ENCODE measurements at places on chromosomes 2 and 18.

GRCh38 chr18:5546660-5547059 lies 2.9 kb upstream of the EPB41L3 start:
- no peak overlapping the region for H3K4me3 ChIP-seq
- no peaks in the 10 kb centered on the region for H3K36me3 ChIP-seq
- no peak overlapping the region for H3K27ac ChIP-seq
- H3K4me1 ChIP-seq, result peaks cover 9% of the 10 kb centered on the region
- no peak for DNase-seq
- H3K27me3 ChIP-seq, result peaks cover 29% of the 10 kb centered on the region

- H3K27me3 ChIP-seq, result no peaks in the 10 kb centered on the region
- no peak overlapping the region for H3K4me3 ChIP-seq
- no peaks in the 10 kb centered on the region for H3K4me1 ChIP-seq
- no peaks in the 10 kb centered on the region for H3K36me3 ChIP-seq
- no peak for DNase-seq
- no peak overlapping the region for H3K27ac ChIP-seq
Observed at GRCh38 chr2:237352279-237352845, 61.6 kb downstream of the COL6A3 start.

- H3K27me3 ChIP-seq, result no peaks in the 10 kb centered on the region
- H3K4me3 ChIP-seq, result no peak overlapping the region
- H3K27ac ChIP-seq, result no peak overlapping the region
- no peaks in the 10 kb centered on the region for H3K4me1 ChIP-seq
- no peaks in the 10 kb centered on the region for H3K36me3 ChIP-seq
Observed at GRCh38 chr2:44456946-44457345, 95.2 kb downstream of the CAMKMT start.

DNA sequence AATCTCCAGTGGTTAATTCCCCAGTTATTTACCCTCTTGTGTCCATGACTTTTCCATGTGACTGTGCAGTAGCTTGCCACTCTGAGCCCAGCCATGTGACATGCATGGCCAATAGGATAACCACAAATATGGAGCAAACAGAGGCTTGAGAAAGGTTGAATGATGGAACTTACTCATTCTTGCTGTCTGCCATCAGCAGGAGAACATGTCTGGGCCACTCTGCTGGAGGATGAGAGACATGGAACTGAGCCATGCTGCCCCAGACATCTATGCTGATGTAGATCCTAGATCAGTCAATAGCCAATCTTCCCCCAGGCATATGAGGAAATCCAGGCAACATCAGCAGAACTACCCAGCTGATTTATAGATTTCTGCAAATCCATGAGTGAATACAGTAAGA lies 992.3 kb upstream of the FANCL start:
- no peaks in the 10 kb centered on the region for H3K36me3 ChIP-seq
- H3K4me1 ChIP-seq, result no peaks in the 10 kb centered on the region
- H3K4me3 ChIP-seq, result no peak overlapping the region
- DNase-seq, result no peak
- no peaks in the 10 kb centered on the region for H3K27me3 ChIP-seq
- H3K27ac ChIP-seq, result no peak overlapping the region

DNA sequence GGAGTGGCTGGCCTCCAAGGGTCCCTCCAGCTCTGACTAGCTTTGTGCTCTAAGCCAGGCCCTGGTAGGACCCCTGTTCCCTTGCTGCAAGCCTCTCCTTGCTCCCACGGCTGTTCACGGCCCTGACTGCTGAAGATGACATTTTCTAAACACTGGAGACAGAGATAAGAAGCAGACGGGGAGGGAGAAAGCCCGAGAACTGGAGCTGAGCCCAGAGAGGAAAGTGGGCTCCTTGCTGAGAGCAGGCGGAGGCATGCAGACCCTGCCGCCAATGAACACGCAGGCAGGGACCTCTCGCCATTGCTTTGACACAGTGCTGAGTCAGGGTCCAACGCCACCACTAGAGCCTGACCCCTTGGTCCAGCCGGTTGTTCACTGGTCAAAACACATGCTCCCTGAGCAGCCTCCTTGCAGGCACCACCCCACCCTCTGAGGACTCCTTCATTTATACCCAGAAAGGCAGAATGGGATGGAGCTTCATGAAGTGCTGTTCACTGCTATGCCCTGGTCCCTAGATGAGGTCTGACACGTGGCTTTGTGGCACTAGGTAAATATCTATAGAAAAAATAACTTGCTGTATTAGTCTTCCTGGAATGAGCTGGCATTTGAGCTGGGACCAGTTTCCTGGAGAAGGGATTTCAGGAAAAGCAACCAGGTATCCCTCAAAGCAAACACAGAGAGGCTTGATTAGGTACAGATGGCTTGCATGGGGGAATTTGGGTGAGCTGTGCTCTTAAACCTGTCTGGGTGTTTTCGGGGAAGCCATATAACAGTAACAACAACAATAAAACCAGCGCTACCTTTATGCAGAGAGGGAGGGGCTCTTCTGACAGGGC lies 65.7 kb downstream of the MCFD2 start:
- H3K27ac ChIP-seq, result no peak overlapping the region
- H3K36me3 ChIP-seq, result no peaks in the 10 kb centered on the region

- no peaks in the 10 kb centered on the region for H3K27me3 ChIP-seq
- H3K36me3 ChIP-seq, result no peaks in the 10 kb centered on the region
- H3K27ac ChIP-seq, result no peak overlapping the region
- H3K4me1 ChIP-seq, result peaks cover 5% of the 10 kb centered on the region
- no peak overlapping the region for H3K4me3 ChIP-seq
Observed at GRCh38 chr2:151833984-151834383, 5.8 kb upstream of the ARL5A start.

GRCh38 chr2:120177001-120177621 lies 46.1 kb downstream of the TMEM185B start:
- H3K27ac ChIP-seq, result peak overlapping the region; percentile 97
- H3K36me3 ChIP-seq, result peaks cover 28% of the 10 kb centered on the region
- DNase-seq, result peak; percentile 86
- peak overlapping the region; percentile 88 for H3K4me3 ChIP-seq
- peaks cover 65% of the 10 kb centered on the region for H3K4me1 ChIP-seq
- H3K27me3 ChIP-seq, result no peaks in the 10 kb centered on the region

- peaks cover 3% of the 10 kb centered on the region for H3K27me3 ChIP-seq
- H3K27ac ChIP-seq, result no peak overlapping the region
- DNase-seq, result no peak
- H3K36me3 ChIP-seq, result no peaks in the 10 kb centered on the region
- H3K4me3 ChIP-seq, result no peak overlapping the region
Observed at GRCh38 chr2:2271469-2271941, 59.6 kb downstream of the MYT1L start.

- H3K27ac ChIP-seq, result no peak overlapping the region
- no peaks in the 10 kb centered on the region for H3K36me3 ChIP-seq
- DNase-seq, result no peak
- no peaks in the 10 kb centered on the region for H3K27me3 ChIP-seq
- no peak overlapping the region for H3K4me3 ChIP-seq
Observed at GRCh38 chr18:74266161-74266560, 25.6 kb downstream of the CYB5A start.

DNA sequence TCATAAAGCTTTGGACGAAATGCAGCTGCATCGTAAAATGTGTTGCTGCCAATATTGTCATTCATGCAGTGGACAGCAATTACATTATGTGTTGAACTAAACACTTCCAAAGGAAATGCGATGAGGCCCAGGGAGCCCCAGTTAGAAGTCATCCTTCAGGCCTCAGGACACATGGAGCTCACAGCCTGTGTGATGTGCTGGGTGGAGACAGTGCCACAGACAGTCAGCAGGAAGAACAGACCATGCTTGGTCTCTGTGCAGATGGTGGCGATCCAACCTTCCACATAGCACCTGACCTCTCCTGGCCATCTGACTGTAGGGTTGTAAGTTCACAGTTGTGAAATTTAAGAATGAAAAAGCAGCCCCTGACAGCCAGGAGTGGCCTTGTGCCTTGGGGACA lies 118.3 kb upstream of the ALKAL2 start:
- H3K4me1 ChIP-seq, result no peaks in the 10 kb centered on the region
- no peaks in the 10 kb centered on the region for H3K36me3 ChIP-seq
- peaks cover 15% of the 10 kb centered on the region for H3K27me3 ChIP-seq
- DNase-seq, result no peak

DNA sequence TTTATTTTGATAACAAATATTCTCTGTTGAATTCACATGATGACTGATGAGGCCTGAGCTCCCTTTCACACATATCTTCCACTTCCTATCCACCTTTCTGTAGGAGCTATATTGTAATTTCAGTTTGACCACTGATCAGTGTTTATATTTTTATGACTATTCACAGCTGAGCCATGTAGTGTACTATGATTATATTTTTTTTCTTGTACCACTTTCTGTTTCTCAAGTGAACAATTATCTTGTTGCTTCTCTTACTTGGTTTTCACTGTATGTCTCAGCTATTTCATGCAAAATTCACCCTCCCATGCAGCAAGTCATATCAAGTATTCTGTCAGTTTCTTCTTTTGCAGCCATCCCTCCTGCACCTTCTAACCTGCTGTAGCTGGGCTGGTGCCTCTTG lies 78.4 kb downstream of the TMEM247 start:
- H3K36me3 ChIP-seq, result peaks cover 18% of the 10 kb centered on the region
- H3K27ac ChIP-seq, result no peak overlapping the region
- no peak overlapping the region for H3K4me3 ChIP-seq
- no peaks in the 10 kb centered on the region for H3K27me3 ChIP-seq
- H3K4me1 ChIP-seq, result peaks cover 42% of the 10 kb centered on the region

- no peaks in the 10 kb centered on the region for H3K27me3 ChIP-seq
- peaks cover 58% of the 10 kb centered on the region for H3K36me3 ChIP-seq
- H3K27ac ChIP-seq, result no peak overlapping the region
- H3K4me1 ChIP-seq, result peaks cover 2% of the 10 kb centered on the region
- no peak for DNase-seq
- H3K4me3 ChIP-seq, result no peak overlapping the region
Observed at GRCh38 chr2:106122157-106122556, 71.9 kb downstream of the UXS1 start.

GRCh38 chr2:144201868-144202468 lies 318.0 kb downstream of the ZEB2 start:
- H3K27ac ChIP-seq, result no peak overlapping the region
- no peaks in the 10 kb centered on the region for H3K36me3 ChIP-seq
- no peak overlapping the region for H3K4me3 ChIP-seq
- H3K4me1 ChIP-seq, result peaks cover 9% of the 10 kb centered on the region
- no peak for DNase-seq

GRCh38 chr18:13268158-13269012 lies 49.8 kb downstream of the LDLRAD4 start:
- H3K4me1 ChIP-seq, result peaks cover 73% of the 10 kb centered on the region
- H3K4me3 ChIP-seq, result no peak overlapping the region
- no peak overlapping the region for H3K27ac ChIP-seq
- peaks cover 4% of the 10 kb centered on the region for H3K27me3 ChIP-seq
- no peak for DNase-seq

DNA sequence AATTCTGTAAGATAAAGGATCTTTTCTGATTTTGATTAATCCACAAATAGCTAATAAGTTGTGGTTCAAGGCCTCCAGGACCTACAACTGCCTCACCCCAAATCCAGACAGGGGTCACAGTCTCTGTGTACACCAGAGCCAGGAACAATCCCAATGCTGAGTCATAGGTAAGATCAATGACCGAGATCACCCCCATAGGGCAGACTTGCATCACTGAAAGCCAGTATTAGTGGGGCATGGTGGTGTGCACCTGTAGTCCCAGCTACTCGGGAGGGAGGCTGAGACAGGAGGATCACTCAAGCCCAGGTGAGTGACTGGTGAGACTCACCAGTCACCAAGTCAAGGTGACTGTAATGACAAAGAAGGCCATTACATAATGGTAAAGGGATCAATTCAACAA lies 12.9 kb downstream of the PARD6G start:
- H3K36me3 ChIP-seq, result no peaks in the 10 kb centered on the region
- DNase-seq, result no peak
- H3K27ac ChIP-seq, result no peak overlapping the region
- H3K27me3 ChIP-seq, result peaks cover 18% of the 10 kb centered on the region

GRCh38 chr2:28833740-28834470 lies 23.3 kb downstream of the SPDYA start:
- no peaks in the 10 kb centered on the region for H3K4me1 ChIP-seq
- H3K27ac ChIP-seq, result no peak overlapping the region
- no peak overlapping the region for H3K4me3 ChIP-seq
- DNase-seq, result no peak
- no peaks in the 10 kb centered on the region for H3K27me3 ChIP-seq

- H3K27me3 ChIP-seq, result peaks cover 60% of the 10 kb centered on the region
- peak overlapping the region; percentile 76 for H3K27ac ChIP-seq
- H3K4me3 ChIP-seq, result peak overlapping the region; percentile 84
- H3K4me1 ChIP-seq, result peaks cover 17% of the 10 kb centered on the region
- no peaks in the 10 kb centered on the region for H3K36me3 ChIP-seq
Observed at GRCh38 chr2:70767079-70767698, 811 bp downstream of the ADD2 start.

DNA sequence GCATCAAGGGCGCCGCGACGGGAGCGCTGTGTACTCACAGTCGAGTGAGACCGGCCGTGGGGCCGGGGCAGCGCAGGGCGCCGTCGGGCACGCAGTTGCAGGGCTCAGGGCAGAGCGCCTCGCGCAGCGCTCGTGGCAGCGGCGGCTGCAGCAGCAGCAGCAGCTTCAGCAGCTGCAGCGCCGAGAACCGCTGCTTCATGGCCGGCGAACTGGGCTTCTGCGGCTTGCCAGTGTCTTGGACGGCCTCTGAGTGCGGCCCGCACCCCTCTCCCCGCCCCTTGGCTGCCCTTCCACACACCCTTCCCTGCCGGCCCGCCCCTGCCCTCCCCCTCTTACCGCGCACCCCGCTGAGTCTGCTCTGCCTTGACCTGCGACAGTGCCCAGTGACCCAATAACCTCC lies at the start of gene LHCGR:
TSS of gene LHCGR (minus strand) at position 252 of the 400 bp plus-strand sequence. CDS start at position 199, 53 bp downstream.
- no peak for DNase-seq
- H3K4me1 ChIP-seq, result peaks cover 3% of the 10 kb centered on the region
- no peak within 1 kb of the TSS for H3K4me3 ChIP-seq
- peaks cover 31% of the 10 kb centered on the region for H3K27me3 ChIP-seq
- no peaks in the 10 kb centered on the region for H3K36me3 ChIP-seq
- no peak within 1 kb of the TSS for H3K27ac ChIP-seq

DNA sequence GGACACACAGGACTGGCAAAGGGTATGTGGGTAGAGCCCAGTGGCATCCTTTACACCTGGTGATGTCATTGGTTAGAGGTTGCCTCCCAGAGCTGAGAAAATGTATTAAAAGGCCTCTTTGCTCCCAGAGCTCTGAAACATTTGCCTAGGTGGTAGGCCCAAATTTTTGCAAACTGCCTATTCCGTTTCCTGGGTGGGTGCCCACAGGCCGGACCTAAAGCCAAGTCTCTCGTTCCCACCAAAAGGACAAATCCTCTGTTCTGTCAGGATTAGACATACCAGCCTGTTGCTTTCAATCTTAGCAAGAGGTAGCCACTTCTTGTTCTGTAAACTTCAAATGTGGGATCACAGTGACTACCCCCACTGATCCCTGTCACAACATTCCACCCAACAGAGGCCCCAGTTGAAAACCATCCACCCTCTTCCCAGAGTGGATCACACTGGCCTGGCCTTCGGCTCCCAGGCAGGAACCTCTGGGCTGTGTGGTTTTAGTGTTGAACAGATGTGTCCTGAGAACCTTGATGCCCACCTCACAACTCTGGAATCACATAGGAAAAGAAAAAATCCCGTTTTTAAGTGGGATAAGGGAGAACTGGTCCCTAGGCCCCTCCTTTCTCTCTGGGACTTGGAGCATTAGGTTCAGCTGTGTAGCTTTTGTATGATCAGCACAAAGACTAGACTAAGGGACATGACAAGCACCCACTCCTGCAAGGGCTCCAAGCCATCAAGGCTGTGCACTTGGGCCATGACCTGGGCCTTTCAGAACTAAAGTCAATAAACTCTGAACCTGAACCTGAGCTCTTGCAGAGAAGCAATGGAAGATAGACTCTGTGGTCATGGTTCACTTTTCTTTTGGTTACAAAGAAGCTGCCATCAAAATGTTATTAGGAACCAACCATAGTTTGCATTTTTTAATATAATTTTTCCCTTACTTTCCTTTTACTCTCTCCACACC lies 211.3 kb downstream of the CYP26B1 start:
- no peaks in the 10 kb centered on the region for H3K36me3 ChIP-seq
- no peak overlapping the region for H3K27ac ChIP-seq
- H3K4me3 ChIP-seq, result no peak overlapping the region
- H3K27me3 ChIP-seq, result no peaks in the 10 kb centered on the region
- DNase-seq, result no peak
- no peaks in the 10 kb centered on the region for H3K4me1 ChIP-seq

Data from activated naive CD4-positive, alpha-beta T cell treated with anti-CD3 and anti-CD28 coated beads, Interleukin-2, amount 10 ng/mL, durations not matched to agents 7 days and 5 days (primary cell).